ENCODE measurements at places on chromosomes 5 and 9. TPM values are rescaled to one million over a fixed set of nuclear protein-coding genes. Genes with fewer than 3 reads are reported as not detected.

GRCh38 chr5:30050056-30050815 is 1143.2 kb upstream of the CDH6 start:
- DNase-seq = no peak

- no peak for DNase-seq
Measured at GRCh38 chr5:114857941-114858551, 311.7 kb downstream of the TRIM36 start.

- no peak for DNase-seq
Measured at GRCh38 chr5:4205398-4205797, 609.8 kb downstream of the IRX1 start.

DNA sequence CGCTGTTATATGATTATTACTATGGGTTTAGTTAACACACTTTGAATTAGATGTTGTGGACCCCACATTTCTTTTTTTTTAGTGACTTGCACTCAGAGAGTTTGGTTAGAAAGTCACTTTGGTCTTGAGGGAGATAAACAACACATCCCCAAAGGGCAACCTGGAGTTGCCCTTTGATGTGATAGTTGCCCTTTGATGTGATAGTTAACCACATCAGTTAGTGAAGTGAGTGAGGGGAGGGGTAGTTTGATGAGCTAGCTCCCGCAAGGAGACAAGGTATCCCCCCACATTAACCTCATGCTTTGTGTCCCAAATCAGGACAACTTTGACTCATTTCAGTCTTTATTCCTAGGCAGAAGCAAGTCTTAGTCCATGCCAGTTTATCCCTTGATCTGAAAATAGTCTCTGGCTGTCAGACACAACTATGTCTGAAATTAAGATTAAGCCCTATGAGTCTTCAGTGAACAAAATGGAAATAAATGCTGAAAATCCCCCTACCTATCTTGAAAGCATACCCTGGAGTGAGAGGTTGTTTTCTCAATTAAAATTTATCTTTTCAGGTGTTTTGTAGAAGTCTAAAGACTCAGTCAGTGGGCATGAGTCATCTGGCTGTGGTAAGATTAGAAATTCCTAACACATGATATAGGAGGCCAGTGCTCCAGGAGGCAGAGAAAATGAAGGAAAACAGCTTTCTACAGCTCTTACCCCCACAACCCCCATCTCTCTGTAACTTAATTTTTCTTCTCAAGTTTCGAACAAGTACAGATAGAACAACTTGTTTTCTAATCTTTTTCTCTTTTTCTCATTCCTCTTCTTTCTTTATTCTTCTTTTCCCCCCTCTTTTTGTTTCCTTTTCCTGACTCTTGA is 208.9 kb upstream of the DMRTA1 start:
- no peak for DNase-seq

- no peak for DNase-seq
Measured at GRCh38 chr5:134018986-134019316, 14.2 kb upstream of the VDAC1 start.

DNA sequence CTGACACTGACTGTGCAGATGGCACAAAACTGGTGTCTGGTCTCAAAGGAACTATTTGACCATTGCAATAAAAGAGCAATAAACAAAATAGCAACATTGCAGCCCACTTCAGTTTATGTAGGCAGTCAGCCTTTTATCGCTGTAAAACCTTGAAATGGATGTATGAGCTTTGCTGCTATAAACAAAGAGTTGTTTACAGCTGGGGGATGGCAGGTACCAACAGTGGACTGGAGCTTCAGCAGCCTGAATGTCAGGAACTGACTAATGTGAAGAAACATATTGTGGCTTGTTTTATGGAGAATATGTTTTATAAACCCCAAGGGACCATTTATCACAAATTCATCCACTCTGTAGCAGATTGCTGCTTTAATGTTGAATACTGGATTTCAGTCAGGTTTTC is 78.0 kb downstream of the PTPRD start:
- DNase-seq = no peak

DNA sequence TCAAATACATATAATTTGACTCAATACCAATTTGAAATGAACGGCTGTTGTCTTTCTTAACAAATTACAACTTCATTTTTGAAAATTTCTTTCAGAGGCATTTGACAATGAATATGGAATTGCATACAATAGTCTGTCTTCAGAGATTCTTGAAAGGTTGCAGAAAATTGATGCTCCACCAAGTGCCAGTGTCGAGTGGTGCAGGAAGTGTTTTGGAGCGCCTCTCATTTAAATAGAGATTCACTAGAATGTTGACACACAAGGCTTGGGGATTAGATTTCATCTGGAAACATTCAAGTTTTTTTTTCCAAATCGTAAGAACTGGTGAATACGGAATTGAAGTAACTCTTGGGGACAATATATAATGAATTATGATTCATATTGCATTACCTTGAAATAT is 8.1 kb downstream of the RPS6 start:
- no peak for DNase-seq

DNA sequence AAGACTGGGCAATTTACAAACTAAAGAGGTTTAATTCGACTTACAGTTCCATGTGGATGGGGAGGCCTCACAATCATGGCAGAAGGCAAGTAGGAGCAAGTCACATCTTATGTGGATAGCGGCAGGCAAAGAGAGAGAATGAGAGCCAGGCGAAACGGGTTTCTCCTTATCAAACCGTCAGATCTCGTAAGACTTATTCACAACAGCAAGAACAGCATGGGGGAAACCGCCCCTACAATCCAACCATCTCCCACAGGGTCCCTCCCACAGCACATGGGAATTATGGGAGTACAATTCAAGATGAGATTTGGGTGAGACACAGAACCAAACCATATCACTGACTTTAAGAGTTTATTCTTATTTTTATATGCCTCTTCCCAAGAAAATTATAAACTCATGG is 60.3 kb downstream of the RFK start:
- no peak for DNase-seq

DNA sequence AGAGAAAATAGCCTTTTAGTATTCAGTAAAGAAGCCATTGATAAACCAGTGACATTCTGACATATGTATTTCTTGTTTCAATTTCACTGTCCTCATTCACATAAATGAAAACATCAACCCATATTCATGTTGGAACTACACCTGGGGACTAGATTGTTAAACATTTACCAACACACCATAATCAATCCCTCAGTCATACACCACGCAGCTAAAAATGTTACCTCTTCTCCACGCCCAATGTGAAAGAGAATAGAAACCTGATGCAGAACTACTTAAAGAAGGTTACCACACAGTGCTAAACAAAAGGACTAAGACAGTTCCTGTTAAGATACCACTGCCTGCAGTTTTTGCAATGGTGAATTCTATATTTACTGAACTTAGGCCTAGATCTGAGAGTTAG is 518.9 kb downstream of the PRELID2 start:
- DNase-seq = no peak

GRCh38 chr9:36053971-36054370 is 17.3 kb downstream of the RECK start:
- no peak for DNase-seq

GRCh38 chr9:125513668-125514413 is 193.2 kb downstream of the MAPKAP1 start:
- DNase-seq = peak; percentile 68

- no peak for DNase-seq
Measured at GRCh38 chr5:72281764-72282499, 38.1 kb downstream of the MRPS27 start.

- no peak for DNase-seq
Measured at GRCh38 chr5:53035868-53036381, 46.8 kb downstream of the ITGA2 start.

DNA sequence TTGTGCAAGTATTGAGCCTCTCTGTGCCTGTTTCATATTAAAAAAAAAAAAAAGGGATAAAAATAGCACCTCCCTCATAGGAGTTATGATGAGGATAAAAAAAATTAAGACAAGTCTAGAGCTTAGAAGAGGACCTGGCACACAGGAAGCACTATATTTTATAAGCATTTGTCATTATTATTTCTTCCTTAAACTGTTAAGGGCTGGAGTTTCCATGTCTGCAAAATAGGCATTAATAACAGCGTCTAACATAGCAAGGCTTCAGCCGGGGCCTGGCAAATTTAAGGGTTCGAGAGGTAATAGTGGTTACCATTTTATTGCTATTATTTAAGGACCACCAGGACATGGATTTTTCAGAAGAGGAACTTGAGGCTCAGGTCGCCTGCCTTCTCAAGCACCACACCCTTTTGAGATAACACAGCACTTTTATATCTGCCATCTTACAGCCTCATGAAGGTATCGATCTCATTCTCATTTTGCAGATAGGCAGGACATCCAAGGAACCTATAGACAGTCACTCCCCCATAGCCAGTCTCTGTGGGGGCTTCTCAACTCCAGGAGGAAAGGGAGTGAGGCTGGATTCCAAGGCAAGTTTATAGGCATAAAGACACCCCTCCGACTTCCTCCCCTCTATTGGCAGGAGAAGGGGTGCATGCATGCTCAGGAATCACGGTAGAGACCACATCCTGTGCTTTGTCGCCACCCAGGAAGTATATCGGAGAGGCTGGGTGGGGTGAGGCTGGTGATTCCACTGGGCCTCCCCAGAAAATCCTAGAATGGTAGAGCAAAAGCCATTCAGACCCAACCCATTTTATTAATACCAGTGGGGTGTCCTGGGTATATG is 2.4 kb downstream of the ANXA6 start:
- DNase-seq = no peak

- DNase-seq = no peak
Measured at GRCh38 chr9:119167267-119167666, 202.0 kb downstream of the BRINP1 start.

- DNase-seq = no peak
Measured at GRCh38 chr5:36252722-36253365, 11.1 kb upstream of the NADK2 start.

DNA sequence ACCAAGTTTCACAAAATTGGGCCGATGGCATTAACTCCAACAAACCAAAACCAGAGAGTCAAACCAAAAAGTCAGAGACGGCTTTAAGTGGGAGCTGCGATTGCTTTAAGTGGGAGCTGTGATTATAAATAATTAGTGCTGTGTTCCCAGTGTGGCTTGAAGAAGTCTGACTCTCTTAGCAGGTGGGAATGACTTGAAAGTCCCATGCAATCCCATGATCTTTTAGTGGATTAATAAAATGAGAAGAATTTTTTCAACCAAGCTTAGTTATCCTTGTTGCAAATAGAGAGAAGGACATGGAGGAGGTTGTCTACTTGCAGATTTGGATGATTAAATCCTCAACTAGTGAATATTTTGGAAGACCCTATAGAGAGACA is 68.5 kb downstream of the MYO10 start:
- DNase-seq = no peak

GRCh38 chr9:98306384-98307145 is 51.1 kb upstream of the TBC1D2 start:
- no peak for DNase-seq

DNA sequence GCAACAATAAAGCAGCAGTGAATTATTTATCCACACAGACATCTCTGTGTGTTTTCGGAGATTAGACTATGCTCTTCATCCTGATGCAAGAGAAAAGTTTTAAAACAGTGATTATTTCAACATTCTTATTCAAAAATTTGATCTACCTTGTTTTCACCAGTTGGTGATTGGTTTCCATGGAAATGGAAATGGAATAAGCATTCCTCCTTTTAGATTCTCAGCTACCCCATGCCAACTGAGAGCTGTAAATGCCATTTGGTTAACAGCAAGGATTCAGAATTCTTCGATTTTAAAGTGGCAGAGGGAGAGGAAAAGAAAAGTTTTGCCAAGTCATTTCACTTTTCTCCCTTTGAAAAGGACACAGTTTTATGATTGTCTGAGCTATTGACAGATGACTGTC is 154.7 kb downstream of the PCSK5 start:
- DNase-seq = no peak

GRCh38 chr5:167509076-167509475 is 782.4 kb upstream of the WWC1 start:
- DNase-seq = no peak

- DNase-seq = no peak
Measured at GRCh38 chr9:2055203-2055658, 40.1 kb downstream of the SMARCA2 start.

DNA sequence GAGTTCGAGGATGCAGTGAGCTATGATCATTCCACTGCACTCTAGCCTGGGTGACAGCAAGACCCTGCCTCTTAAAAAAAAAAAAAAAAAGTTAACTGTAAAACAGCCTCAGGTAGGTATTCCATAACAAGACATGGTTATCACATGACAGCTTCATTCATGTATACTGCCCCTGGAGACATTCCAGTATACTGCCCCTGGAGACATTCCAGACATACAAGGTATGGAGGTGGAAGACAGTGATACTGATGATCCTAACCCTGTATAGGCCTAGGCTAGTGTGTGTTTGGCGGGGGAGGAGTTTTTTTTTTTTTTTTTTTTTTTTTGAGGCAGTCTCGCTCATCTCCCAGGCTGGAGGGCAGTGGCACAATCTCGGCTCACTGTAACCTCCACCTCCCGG is 105.5 kb downstream of the RICTOR start:
- DNase-seq = no peak

DNA sequence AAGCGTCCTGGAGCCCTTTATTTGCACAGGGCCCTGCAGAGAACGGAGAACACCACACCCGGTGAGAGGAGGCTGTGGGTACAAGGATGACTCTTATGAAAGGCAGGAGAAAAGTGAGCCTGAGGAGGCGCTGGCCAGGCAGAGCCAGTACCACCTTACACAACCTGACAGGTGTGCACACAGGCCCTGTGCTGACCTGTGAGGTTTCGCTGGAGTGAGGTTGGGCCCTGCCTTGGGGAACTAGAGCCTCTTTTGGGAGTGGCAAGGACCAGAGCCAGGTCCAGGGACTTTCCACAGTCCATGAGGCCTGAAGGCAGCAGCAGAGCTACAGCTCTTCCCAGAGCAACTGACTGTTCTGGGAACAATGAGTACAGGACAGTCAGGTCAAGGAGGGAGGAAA is 3.1 kb downstream of the SRD5A1 start:
- peak; percentile 68 for DNase-seq

DNA sequence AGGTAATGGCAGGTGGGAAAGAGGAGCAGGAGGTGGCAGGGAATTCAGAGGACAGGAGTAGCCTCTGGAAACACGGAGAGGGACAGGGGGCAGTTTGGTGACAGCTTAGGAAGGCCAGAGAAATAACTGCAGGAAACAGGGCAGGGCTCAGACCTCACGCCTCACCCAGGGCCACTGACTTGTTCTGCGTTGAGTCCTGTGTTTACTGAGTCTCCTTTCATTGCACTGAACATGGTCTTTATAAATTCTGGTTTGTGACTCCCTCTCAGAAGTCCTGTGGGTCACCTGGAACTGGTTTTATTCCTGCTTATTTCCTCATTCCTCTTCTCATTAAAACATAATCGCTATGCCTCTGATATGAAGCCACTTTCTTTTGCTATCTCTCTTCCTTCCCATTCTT is 55.2 kb upstream of the ZNF622 start:
- DNase-seq = no peak

The CARD6 gene
- 24.1 TPM for total RNA-seq

The PCDHA7 gene
- total RNA-seq = 0.35 TPM

The SPAG8 gene
- 2.8 TPM for total RNA-seq

The IGIP gene
- total RNA-seq = 17.3 TPM

The LRRC70 gene
- 2.4 TPM for total RNA-seq

The LRRC14B gene
- total RNA-seq = not detected

The CFAP90 gene
- 0.93 TPM for total RNA-seq

The BARHL1 gene
- total RNA-seq = not detected

The F2RL1 gene
- total RNA-seq = 8.0 TPM

Data from upper lobe of right lung (tissue), 1 donor.